A549 treated with ZK216348 at 1 μM for 4 hours (cell line): ENCODE measurements at places on chromosomes 6 and 20. TPM values are rescaled to one million over a fixed set of nuclear protein-coding genes. Genes with fewer than 3 reads are reported as not detected.

The MYLIP gene
- 2.5 to 3.1 TPM (median 2.8 TPM) in 5 replicates for total RNA-seq

The ALDH8A1 gene
- total RNA-seq: 0.13 to 0.33 TPM (median 0.27 TPM) in 5 replicates

The PLA2G7 gene
- total RNA-seq: not detected in 5 replicates

The SLC17A5 gene
- 7.9 to 13.8 TPM (median 12.0 TPM) in 5 replicates for total RNA-seq

The FAM83C gene
- 0.07 to 0.15 TPM (median 0.12 TPM) in 4 of 5 replicates, not detected in the other for total RNA-seq

The GSTA3 gene
- not detected in 5 replicates for total RNA-seq

The SRSF12 gene
- total RNA-seq: 0.75 to 1.9 TPM (median 1.0 TPM) in 5 replicates

The ERVFRD-1 gene
- not detected in 5 replicates for total RNA-seq

The NRSN1 gene
- total RNA-seq: not detected in 5 replicates

The HRH3 gene
- not detected in 5 replicates for total RNA-seq

The PRPH2 gene
- 0.07 TPM in 1 of 5 replicates, not detected in the others for total RNA-seq

The FKBP1C gene
- total RNA-seq: 1.6 to 2.3 TPM (median 1.9 TPM) in 5 replicates

The SIRPB1 gene
- total RNA-seq: 0.36 to 0.98 TPM (median 0.51 TPM) in 5 replicates

The ABHD12 gene
- total RNA-seq: 87.8 to 136 TPM (median 127 TPM) in 5 replicates

The AIF1 gene
- not detected in 5 replicates for total RNA-seq

The CST11 gene
- not detected in 5 replicates for total RNA-seq

The EPHA7 gene
- total RNA-seq: 0.04 to 0.09 TPM (median 0.06 TPM) in 5 replicates

The LINC00237 gene
- total RNA-seq: not detected in 5 replicates

The METTL24 gene
- total RNA-seq: not detected in 5 replicates

The SNAI1 gene
- total RNA-seq: 7.7 to 15.0 TPM (median 12.8 TPM) in 5 replicates

The NINL gene
- total RNA-seq: 12.2 to 18.2 TPM (median 14.3 TPM) in 5 replicates

The SIRPD gene
- not detected in 5 replicates for total RNA-seq

The MEP1A gene
- total RNA-seq: not detected in 5 replicates

The FILIP1 gene
- 0.17 to 0.52 TPM (median 0.31 TPM) in 5 replicates for total RNA-seq

The GPX5 gene
- not detected in 5 replicates for total RNA-seq

The RNF39 gene
- total RNA-seq: not detected in 5 replicates

The LGSN gene
- 1.7 to 3.4 TPM (median 3.0 TPM) in 5 replicates for total RNA-seq

The TP53TG5 gene
- total RNA-seq: not detected in 5 replicates

The ARMH2 gene
- total RNA-seq: not detected in 5 replicates

The RFX6 gene
- total RNA-seq: not detected in 5 replicates

The HLA-DOA gene
- total RNA-seq: not detected in 5 replicates

The FERMT1 gene
- total RNA-seq: 14.4 to 16.7 TPM (median 15.2 TPM) in 5 replicates

The TMC2 gene
- not detected in 5 replicates for total RNA-seq

The GPR6 gene
- total RNA-seq: not detected in 5 replicates

The CPNE5 gene
- total RNA-seq: 0.05 to 0.14 TPM (median 0.11 TPM) in 4 of 5 replicates, not detected in the other

The MUC21 gene
- total RNA-seq: 0.05 TPM in 1 of 5 replicates, not detected in the others

The PRR18 gene
- total RNA-seq: 0.09 to 0.54 TPM (median 0.21 TPM) in 4 of 5 replicates, not detected in the other

The DOK5 gene
- not detected in 5 replicates for total RNA-seq

The ACTL10 gene
- total RNA-seq: not detected in 5 replicates

The ISM1 gene
- total RNA-seq: 0.12 to 0.39 TPM (median 0.20 TPM) in 5 replicates

The SNRPB2 gene
- total RNA-seq: 110 to 219 TPM (median 121 TPM) in 5 replicates

The BCAS1 gene
- 0.39 to 1.0 TPM (median 0.53 TPM) in 5 replicates for total RNA-seq

The ZBTB46 gene
- 0.42 to 1.1 TPM (median 0.88 TPM) in 5 replicates for total RNA-seq

The GNAS-AS1 gene
- total RNA-seq: not detected in 5 replicates

The MLIP gene
- total RNA-seq: not detected in 5 replicates

The SLC2A10 gene
- total RNA-seq: not detected in 5 replicates

The PSMB8 gene
- total RNA-seq: 18.6 to 22.5 TPM (median 20.0 TPM) in 5 replicates

The FOXO3 gene
- total RNA-seq: 5.5 to 9.3 TPM (median 8.3 TPM) in 5 replicates
